ENCODE measurements at places on chromosomes 11 and 22.

GRCh38 chr11:85680897-85681296 lies 5.1 kb downstream of the CCDC89 start:
- no peak for DNase-seq

DNA sequence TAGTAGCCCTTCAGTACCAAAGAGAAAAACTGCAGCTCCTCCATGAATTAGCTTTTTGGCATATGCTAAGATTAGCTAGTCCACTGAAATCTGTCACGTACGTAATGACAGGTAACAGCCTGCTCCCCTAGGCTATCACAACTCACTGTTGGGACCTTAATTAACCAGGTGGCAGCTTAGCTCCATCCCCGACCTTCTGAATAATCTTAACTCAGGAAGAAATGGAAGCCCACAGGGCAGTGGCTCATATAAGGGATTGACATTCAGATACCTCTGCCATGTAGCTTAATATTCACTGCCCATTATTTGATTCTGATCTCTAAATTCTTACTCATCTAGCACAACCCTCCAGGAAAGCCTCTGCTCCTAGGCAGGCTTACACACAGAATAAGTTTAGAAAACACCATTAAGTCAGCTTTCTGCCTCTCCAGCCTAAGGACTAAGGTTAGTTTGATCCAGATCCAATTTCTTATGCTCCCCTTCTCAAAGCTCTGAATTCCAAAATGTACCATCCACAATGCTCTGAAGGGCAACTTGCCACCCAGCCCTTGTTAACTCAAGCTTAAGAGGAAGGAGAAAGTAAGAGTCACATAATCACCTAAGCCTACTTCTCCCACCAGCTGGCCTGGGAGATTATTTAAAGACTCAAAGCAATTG lies 5.0 kb downstream of the HSPA8 start:
- DNase-seq = no peak

DNA sequence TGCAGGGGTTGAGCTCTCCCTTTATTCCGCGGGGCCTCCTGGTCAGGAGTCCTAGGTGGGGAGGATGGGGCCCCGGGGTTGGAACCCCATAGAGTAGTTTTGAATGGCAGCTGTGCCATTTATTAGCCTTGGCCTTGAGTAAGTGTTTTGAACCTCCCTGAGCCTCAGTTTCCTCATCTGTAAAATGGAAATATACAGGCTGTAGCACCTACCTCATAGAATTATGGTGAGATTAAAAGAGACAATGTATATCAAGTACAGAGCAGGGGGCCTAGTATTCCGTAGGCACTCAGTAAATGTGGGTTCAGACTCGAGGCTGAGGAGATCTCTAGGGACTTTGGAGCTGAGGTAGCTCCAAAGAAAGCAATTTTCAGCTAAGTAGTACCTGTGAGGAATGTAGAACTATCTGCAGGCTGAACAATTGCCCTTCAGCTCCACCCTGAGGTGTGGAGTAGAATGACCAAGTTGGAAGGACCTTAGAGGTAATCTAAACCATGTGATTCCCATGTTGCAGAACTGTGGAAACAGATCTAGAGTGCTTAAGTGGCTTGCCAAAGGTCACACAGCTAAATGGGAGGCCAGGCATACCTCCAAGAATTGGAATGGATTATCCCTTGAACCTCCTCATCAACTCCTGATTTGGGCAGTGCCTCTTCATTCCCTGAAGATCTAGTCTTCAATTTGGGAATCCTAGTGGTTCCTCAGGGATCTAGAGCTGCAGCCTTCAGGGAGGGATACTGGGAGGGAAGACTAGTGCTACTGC lies 682 bp downstream of the PGAP2 start:
- DNase-seq = peak; percentile 62

DNA sequence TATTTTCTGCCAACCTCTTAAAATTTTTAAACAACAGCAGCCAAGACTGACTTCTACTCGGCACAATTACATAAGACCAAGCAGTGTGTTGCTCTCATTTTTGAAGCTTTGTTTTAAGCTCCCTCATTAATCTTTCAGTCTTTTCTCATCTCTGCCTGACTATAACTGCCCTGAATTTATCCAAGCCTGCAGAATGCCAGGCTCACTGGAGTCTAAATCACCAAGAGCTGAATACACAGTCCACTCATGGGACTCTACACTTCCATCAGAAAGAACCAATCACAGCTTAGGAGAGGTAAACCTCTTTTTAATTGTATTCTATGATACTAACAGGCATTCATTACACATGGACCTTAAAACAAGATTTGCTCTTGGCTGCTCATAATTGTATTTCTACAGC lies 178.7 kb downstream of the CADM1 start:
- DNase-seq = no peak

GRCh38 chr22:21940521-21940920 lies 12.1 kb downstream of the PPM1F start:
- DNase-seq = peak; percentile 34

GRCh38 chr11:122160841-122161590 lies 45.0 kb upstream of the BLID start:
- DNase-seq = no peak

GRCh38 chr11:75490221-75491181 lies 35.2 kb downstream of the GDPD5 start:
- peak; percentile 88 for DNase-seq

GRCh38 chr11:86079421-86079820 lies 10.5 kb upstream of the PICALM start:
- DNase-seq = no peak

DNA sequence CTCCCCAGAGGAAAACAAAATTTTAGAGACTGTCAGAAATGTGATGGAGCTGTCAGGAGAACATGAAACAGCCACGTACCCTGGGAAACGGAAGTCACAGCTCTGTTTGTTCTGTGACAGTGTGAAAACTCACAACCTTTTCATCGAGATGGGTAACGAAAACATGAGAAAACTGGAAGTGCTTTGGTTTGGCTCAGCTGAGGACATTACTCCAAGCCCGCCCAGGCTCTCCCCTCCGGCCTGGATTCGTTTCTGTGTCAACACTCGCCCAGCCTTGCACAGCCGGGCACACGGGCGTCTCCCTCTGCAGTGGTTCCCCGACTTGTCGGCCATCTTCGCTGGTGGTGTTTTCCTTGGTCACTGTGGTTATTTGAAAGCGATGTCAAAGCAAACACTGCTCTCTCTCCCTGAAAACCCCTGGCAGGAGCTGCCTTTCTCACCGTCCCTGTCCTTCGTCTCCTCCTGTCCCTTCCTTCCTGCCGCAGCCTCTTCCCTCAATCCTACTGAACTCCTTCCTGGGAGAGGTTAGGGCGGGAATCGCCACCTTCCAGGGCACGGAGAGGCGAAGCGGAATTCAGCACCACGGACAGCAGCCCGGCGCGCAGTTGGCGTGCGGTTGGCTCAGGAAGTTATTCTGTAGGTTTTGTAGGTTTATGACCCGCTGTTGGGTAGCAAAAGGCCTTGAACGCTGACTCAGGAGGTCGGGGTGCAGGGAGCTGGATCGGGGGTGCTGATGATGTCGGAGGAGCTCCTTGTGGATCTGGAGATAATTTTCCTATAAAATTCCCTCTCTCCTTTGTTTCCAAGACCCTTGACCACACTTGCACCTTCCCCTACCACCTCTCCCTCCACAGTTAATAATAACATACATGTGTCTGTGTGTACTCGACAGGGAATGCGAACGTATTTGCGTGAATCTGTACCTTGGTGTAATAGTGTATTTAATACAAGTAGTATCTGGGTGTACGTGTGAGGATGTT lies 13.1 kb upstream of the RPS19BP1 start:
- peak; percentile 70 for DNase-seq

DNA sequence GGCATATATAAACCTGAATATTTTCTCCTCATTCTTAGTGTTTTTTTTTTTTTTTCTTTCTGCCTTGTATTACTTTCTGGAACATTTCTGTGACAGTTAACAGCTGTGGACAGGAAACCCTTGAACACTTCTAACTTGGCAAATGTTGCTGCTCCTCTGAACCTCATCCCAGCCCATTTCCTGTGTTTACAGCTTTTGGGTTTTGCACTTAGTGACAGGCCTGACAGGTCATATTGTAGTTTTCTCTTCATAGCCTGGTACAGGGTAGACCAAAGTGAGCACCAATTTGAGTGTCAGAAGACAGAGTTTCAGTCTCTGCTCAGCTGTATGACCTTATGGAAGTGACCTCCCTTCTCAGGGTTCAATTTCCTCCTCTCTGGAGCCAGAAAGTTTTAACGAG lies 91.6 kb downstream of the STIM1 start:
- no peak for DNase-seq

DNA sequence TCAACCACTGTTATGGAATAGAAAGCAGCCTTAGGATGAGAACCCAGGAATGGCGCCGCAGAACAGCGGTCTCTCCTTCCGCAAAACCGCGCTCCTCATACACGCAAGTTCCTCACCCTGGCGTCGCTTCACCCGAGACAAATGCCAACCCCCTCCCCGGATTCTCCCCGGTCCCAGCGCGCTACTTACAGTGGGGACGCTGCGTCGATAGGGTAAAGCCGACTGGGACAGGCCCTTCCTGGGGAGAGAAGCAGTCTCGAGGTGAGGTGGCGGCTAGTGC lies 287 bp downstream of the RPS13 start:
- DNase-seq = no peak

DNA sequence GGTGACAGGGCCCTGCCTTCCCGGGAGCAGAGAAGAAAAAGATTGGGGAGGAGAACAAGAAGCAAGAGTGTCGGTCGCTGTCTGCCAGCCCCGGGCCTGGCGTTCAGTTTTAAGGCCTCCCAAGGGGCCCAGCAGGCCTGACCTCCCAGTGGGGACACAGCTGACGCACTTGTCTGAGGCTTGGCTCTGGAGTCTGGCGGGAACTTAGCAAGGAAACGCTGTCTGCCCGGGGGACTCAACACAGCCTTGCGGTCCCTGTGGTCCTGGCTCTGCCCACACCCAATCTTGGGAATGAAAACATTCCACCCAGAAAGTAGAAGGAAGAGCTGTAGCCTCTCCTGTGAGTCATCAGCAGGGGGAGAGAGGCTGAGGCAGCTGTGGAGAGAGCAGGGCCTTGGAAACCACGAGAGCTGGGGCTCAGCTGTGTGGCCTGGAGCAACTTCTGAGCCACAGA lies 54.4 kb downstream of the TRAF6 start:
- DNase-seq = peak; percentile 99

GRCh38 chr11:102343809-102344208 lies 3.2 kb upstream of the BIRC2 start:
- no peak for DNase-seq

- peak; percentile 60 for DNase-seq
These were observed 24.4 kb downstream of the SREBF2 start for GRCh38 chr22:41857155-41857859.

- DNase-seq = no peak
These were observed 11.6 kb downstream of the GP1BB start for GRCh38 chr22:19734837-19735382.

DNA sequence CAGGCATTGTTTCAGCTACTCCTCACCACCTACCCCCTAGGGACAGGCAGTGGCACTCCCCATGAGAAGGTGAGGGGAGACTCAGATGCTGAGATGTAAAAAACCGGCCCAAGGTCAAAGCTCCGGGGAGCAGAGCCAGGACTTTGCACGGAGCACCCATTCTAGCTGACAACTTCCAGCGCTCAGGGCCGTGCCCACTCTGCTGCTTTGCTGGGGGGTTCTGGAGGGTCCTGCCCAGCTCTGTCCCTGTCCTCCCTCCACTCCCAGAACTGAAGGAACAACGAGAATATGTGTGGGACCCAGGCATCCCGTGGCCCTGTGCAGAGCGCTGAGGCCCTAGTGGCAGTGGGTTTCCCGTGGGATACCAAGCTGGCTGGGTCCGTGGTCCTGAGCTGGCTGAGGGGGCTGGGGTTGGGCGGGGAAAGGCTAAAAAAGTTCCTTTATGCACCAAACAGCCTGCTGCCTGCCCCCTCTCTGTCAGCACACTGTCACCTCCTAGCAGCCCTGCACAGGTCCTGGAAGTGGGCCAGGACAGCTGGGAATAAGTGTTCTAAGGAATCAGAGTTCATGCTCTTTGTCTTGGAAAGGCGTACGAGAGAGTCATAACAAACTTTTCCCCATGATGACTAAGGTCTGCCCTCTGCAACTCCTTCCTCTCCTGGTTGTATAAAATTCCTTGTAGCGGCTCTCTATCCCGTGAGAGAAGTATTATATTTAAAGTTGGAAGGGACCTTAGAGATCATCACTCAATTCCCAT lies 1.9 kb downstream of the MS4A10 start:
- peak; percentile 61 for DNase-seq

DNA sequence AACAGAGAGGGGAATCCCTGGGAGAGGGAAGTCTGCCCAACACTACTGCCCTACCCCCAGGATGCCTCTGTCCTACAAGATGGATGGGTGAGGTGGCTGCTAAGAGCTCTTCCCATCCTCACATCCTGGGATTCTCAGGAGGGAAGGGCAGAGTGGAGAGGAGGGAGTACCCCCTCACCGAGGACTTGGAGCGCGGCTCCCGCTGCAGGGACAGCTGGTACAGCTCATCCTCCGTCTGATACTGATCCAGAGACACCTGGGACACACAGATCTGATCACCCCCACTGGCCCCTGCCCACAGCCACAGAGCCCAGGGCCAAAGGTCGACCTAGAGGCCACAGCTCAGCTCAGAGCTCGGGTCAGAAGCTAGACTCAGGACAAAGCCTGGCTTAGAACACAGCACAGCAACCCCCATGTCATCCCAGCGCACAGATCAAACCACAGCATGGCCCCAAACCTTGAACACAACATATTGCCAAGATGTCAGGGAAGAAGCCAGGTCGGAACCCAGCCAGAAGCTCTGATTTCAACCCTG lies 8.2 kb downstream of the RASGRP2 start:
- no peak for DNase-seq

- DNase-seq = no peak
These were observed 62.9 kb downstream of the NECTIN1 start for GRCh38 chr11:119666061-119666460.

GRCh38 chr22:49906071-49906798 lies 12.0 kb downstream of the ALG12 start:
- no peak for DNase-seq

DNA sequence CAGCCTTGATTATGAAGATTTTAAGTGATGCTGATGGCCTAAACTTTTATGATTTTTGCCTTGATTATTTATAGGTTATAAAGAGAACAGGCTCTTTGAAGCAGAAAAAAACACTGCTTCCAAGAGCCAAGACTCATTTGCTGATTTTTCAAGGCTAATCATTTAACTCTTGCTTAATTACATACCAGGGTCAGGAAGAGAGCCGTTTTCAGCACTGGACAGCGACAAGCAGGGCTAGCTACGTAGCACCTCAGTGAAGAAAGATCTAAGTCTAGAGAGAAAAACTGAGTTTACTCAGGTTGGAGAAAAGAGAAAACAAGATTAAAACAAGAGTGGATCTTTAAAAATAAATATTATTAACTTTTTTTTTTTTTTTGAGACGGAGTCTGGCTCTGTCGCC lies 615.4 kb upstream of the B3GAT1 start:
- peak; percentile 86 for DNase-seq

GRCh38 chr11:128796270-128796669 lies 70.8 kb downstream of the KCNJ1 start:
- peak; percentile 62 for DNase-seq

DNA sequence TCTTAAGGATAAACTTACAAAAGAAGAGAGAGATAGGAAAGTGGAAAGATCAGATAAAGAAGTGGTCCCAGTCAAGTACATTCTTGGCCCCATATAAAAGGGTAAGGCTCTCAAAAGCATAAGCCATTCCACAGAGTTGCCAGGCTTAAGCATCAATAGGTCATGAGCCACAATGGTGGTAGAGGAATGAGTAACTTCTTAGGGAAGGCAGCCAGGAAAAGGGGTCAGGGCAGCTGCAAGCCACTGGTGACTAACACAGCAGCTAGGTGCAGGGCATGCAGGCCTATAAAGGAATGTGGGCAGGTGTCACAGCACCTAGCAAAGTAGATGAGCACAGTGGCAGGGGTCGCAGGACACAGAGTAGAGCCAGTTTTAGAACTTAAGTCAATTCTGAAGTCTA lies 302.6 kb upstream of the FAT3 start:
- DNase-seq = peak; percentile 66
